Activated T-helper 1 cell treated with anti-CD3 and anti-CD28 coated beads, Interleukin-2, amount 50 U/mL, for 16 hours (primary cell): ENCODE measurements at places on chromosomes 2 and 18.

- no peak for DNase-seq
Observed at GRCh38 chr18:34633368-34633767, 76.7 kb upstream of the DTNA start.

- no peak for DNase-seq
Observed at GRCh38 chr2:152223977-152224376, 48.4 kb upstream of the STAM2 start.

DNA sequence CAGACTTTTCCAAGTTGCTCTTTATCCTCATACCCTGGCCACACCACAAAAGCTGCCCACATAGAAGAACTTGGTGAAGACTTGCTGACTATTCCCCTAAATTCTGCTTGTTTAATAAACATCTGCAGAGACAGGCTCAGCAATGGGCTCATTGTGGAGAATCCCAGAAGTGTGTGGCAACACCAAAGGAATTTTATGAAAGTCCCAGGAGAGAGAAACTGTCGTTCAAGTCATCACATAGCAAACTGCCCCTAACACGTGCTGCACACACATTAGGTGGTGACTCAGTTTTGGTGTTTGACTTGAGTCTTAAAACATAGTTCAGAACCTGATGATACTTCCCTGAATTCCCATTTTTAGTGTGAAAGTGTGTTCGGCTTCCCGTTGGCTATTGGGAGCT, 38.6 kb downstream of the CYP1B1 start:
- no peak for DNase-seq

GRCh38 chr18:54801374-54801773, 26.9 kb upstream of the RAB27B start:
- no peak for DNase-seq

- no peak for DNase-seq
Observed at GRCh38 chr18:51754566-51754965, 557.1 kb upstream of the MEX3C start.

DNA sequence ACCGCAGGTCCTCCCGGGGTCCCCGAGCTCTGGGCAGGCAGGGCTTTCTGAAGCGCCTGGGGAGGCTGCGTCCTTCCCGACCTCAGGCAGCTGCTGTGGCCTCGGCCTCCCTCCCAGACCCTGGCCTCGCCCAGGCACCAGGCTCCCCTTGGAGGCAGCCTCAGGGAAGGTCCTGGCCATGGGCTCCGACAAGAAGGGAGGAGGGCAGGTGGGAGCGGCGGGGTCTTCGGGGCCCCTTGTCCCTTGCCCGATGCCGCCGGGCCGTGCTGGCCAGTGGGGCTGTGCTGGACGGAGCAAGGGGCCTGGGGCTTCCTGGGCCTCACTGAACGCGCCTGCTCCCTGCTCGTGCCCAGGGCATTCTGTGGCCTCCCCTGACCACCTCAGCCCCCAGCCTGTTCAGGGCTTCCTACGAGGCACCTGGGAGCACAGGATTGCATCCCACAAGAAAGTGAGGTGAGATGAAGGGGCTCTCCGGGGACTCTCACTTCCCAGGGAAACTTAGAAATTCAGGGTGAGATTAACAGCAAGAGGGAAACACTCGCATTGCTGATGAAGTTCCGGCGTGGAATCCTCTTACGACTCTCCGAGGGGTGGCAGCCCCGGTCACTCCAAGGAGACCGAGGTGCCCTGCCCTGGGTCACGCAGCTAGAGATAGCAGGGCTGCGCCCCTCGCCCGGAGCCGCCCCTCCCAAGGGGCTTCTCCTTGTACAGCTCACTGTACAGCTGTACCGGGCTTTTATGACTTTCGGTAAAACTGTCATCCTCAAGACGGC, 778 bp downstream of the MFSD2B start:
- no peak for DNase-seq

DNA sequence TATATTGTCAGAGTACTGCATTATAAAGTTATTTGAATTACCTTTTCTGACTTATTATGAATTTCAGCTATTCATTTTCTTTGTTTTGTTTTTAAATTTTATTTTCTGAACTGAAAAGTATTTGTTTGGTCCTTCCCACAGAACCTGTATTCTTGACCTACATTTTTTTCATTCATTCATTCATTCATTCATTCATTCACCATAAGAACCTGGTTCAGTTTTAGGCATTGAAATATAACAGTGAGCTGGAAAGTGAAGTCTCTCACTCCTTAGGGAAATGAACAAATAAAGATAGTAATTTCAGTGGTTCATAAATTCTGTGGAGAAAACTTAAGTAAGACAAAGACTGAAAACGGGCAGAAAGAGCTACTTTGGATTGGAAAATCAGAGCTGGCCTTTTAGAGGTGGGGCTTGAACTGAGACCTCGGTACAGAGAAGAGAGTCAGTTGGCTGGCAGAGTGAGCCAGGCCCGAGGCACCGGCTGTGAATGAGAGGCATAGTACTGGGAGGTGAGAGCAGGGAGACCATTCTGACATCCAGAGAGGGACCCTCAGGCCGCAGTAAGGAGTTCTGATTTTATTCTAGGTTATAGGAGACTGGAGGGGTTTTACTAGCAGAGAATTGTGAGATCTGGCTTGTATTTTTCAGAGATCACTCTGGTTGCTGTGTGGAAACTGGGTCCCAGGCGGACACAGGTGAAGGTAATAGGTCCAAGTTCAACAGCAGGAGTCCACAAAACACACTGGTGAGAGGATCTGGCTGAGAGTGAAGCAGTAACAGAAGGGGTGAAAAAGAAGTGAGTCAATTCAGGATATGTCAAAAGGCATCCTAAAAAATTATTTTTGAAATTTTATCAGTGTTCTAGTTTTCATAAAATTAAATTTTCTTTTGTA, 75.8 kb upstream of the FN1 start:
- no peak for DNase-seq

DNA sequence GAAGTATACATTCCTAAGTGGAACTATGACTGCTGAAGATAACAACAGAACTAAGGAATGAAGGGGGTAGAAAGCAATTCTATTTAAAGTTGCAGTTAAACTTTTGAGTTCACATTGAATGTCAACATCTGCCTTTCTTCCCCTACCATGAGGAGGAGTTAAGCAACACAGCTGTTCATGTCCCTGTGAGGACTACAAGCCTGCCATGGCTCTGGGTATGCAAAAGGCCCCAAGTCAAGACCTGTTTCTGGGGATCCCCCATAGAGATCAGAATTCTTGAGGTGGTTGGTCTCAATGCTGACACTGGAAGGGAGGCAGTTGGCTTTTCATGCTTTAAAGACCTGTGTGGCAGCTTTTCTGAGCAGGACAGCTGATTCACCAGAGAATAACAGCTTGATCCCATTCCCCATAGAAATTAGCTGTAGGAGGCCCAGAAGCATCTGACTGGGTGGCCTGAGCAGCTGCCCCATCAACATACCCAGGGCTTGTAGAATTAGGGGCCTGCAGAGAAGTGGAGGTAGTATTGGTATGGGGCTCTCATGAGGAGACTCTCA, 131.0 kb downstream of the SETBP1 start:
- DNase-seq, result no peak
